Breast epithelium (tissue), 4 donors: ENCODE measurements at places on chromosomes 1 and 21. TPM values are rescaled to one million over a fixed set of nuclear protein-coding genes. Genes with fewer than 3 reads are reported as not detected.

DNA sequence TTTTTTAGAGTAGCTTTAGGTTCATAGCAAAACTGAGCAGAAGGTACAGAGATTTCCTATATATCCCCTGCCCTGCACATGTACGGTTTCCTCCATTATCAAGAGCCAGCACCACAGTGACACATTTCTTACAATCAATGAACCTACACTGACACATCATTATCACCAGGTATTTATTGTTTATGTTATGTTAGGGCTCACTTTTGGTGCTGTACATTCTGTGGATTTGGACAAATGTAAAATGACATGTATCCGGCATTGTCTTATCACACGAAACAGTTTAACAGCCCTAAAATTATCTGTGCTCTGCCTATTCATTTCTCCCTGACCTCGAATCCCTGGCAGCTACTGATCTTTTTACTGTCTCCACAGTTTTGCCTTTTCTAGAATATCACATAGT is 93.7 kb upstream of the DPH5 start:
- H3K27ac ChIP-seq: no peak overlapping the region
- DNase-seq: no peak
- no peaks in the 10 kb centered on the region for H3K36me3 ChIP-seq
- no peaks in the 10 kb centered on the region for H3K4me1 ChIP-seq
- no peak overlapping the region for H3K4me3 ChIP-seq

CFHR4 gene
- not detected for total RNA-seq

DNA sequence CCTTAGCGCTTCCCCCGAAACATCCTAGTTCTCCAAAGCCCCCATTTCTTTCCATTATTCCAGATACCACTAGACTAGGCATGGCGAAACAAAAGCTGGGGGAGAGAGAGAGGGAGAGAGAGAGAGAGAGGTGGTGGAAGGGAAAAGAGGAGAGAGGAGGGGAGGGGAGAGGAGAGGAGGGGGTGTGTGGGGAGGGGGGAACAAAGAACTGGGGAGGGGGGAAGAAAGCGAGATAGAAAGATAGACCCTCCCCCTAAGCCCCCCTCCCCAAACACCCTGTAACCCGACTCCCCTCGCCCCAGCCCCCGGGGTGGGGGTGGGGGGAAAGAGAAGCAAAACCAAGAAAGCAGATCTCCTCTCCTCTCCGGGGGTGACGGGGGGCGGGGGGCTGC is 352 bp downstream of the MEX3A start:
- DNase-seq: no peak
- H3K27ac ChIP-seq: peak overlapping the region; percentile 79
- H3K4me3 ChIP-seq: peak overlapping the region; percentile 93
- no peaks in the 10 kb centered on the region for H3K36me3 ChIP-seq
- no peaks in the 10 kb centered on the region for H3K27me3 ChIP-seq
- H3K4me1 ChIP-seq: no peaks in the 10 kb centered on the region

- H3K36me3 ChIP-seq: no peaks in the 10 kb centered on the region
- H3K27me3 ChIP-seq: no peaks in the 10 kb centered on the region
- no peak overlapping the region for H3K4me3 ChIP-seq
These were observed 92.4 kb upstream of the PGD start for GRCh38 chr1:10306435-10306834.

DNA sequence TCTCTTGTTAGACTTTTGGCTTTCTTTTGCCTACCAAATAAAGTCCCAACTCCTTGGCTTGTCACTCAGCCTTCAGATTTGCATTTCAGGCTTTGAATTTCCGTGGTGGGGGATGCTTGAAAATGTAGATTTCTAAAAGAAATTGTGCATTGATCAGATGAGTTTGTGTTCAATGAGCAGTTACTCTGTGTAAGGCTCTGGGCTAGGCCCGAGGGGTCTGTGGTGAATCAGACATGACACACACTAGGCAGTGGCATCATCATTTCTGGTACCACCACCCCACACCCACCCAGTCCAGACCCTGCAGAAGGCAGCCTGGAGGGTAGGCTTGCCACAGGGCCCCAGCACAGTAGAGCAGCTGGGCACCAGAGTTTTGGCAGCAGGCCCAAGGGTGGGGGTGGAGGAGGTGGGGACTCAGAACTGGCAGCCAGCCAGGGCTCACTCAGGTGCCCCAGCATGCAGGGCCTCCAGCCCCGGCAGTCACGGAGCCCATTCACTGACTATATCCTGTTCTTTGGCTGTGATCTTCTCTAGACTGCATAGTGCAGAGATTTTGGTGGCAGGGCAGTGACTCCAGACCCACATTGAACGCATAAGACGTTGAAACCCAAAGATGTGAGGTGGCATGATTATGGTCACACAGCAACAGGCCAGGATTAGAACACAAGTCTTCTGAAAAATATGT is 97.2 kb upstream of the ARTN start:
- no peak for DNase-seq
- H3K36me3 ChIP-seq: no peaks in the 10 kb centered on the region
- no peaks in the 10 kb centered on the region for H3K27me3 ChIP-seq
- no peak overlapping the region for H3K4me3 ChIP-seq

DNA sequence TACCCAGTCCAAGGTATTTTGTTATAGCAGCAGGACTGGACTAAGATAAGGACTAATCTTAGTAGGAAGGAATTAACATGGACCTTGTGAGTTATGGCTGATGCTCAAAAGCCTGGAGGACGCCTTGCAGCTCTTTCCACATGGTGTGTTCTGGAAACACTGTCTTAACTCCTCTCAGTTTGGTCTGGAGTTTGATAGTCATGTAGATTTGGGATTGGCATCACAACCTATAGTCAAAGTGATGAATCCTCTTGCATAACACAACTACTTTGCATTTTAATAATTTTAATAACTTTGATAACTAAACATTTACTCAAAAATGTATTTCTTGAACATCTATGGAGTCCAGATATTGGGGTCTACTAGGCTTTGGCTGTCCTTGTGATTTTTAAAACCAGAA is 293.7 kb downstream of the KIF26B start:
- H3K27ac ChIP-seq: no peak overlapping the region
- H3K27me3 ChIP-seq: no peaks in the 10 kb centered on the region
- H3K4me3 ChIP-seq: no peak overlapping the region
- no peaks in the 10 kb centered on the region for H3K36me3 ChIP-seq
- no peak for DNase-seq

HSD11B1 gene
- 7.5 TPM for total RNA-seq

DNA sequence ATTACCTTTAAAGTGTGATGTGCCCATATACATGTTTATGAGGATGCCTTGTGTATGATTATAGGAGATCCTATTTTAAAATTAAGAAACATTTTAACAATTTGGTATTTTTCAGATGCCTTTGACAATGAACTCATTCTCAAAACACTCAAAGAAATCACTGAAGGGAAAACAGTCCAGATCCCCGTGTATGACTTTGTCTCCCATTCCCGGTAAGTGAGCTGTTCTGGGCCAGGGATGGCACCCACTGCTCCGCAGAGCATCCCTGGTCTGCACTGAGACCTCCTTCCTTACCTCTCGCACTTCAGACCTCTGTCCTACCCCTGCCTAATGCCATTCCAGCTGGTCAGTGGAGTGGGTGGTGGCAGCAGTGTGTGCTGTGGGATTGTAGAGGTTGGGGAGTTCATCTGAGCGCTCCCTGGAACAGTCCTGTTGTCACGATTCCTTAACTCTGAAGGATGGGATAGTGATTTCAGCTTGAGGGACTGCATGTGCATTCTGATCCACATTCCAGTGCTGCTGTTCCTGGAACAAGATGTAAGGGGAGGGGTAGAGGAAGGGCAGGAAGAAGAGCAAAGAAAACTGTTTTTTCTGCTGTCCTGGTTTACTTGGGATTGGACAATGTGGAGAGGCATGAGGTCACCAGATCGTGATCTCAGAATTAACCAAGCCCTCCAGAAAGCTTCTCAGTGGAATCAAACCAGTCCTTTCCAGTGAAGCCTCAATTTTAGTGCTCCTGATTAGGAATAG is 63.9 kb downstream of the UCK2 start:
- H3K36me3 ChIP-seq: no peaks in the 10 kb centered on the region
- no peaks in the 10 kb centered on the region for H3K27me3 ChIP-seq
- H3K4me1 ChIP-seq: no peaks in the 10 kb centered on the region
- H3K27ac ChIP-seq: peak overlapping the region; percentile 34
- no peak overlapping the region for H3K4me3 ChIP-seq

NMNAT1 gene
- 8.3 TPM for total RNA-seq

GRCh38 chr21:33368124-33368523 is 35.1 kb upstream of the IFNGR2 start:
- no peak overlapping the region for H3K27ac ChIP-seq
- no peaks in the 10 kb centered on the region for H3K36me3 ChIP-seq
- no peaks in the 10 kb centered on the region for H3K27me3 ChIP-seq
- DNase-seq: no peak

SPRR1A gene
- not detected for total RNA-seq

DNA sequence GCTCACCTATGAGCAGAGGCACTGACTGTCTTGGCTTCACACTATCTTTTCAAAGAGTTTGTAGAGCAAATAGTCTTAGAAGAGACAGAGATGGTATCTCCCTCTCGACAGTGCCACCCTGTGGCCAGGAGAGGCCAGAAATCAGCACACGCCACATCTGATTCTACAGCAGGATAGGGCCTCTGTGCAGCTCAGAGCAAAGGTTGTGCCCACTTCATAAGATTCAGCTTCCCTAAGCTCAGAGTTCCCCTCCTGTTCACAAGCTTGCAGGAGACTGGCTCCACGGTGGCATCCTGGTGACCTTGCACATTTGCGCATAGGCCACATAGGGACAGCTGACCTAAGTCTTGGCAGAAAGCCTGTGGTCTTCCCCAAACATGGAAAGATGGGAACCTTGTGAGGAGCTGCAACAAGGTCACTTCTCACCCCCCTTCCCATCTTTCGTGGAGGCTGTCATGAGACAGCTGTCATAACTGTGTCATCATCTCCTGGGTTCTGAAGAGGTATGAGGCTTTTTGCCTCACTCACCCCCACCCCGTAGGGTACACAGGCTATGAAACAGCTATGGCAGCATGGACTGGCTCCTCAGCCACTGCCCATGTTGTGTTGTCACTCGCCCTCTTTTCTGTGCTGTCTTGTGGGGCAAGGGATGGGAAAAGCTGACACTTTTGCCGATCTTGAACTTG is 3.0 kb downstream of the ITLN2 start:
- no peaks in the 10 kb centered on the region for H3K36me3 ChIP-seq
- peak overlapping the region; percentile 28 for H3K27ac ChIP-seq
- H3K27me3 ChIP-seq: no peaks in the 10 kb centered on the region
- H3K4me1 ChIP-seq: no peaks in the 10 kb centered on the region
- no peak for DNase-seq

DNA sequence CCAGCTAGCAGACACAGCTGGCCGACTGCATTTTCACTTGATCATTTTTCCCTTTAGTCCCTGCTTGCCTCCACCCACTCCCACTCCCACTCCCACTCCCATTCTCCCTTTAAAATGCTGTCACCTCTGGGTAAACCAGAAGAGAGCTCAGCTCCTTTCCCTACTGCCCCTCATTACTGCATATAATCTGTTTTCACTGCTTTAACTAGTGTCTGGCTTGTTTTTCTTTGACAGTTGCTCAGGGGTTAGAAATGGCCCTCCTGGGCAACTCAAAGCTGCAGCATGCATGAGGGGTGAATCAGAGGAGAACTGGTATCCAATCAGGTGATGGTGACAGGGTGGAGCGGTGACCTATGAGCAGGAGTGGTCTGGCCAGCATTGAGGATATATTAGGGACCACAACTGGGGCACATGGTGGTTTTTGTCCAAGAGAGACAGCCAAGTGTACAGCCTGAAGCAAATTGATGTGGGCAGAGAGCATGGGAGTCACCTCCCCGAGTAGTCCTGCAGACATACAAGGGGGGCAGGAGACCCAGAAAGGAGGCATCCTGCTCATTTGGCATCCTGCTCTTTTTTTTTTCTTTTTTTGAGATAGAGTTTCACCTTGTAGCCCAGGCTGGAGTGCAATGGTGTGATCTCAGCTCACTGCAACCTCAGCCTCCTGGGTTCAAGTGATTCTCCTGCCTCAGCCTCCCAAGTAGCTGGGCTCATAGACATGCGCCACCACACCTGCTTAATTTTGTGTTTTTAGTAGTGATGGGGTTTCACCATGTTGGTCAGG is 42.6 kb upstream of the SRSF10 start:
- peak overlapping the region; percentile 92 for H3K27ac ChIP-seq
- no peak for DNase-seq
- no peaks in the 10 kb centered on the region for H3K36me3 ChIP-seq
- H3K4me3 ChIP-seq: no peak overlapping the region

- no peak for DNase-seq
- no peaks in the 10 kb centered on the region for H3K36me3 ChIP-seq
- H3K27me3 ChIP-seq: no peaks in the 10 kb centered on the region
- no peak overlapping the region for H3K27ac ChIP-seq
- H3K4me1 ChIP-seq: no peaks in the 10 kb centered on the region
- no peak overlapping the region for H3K4me3 ChIP-seq
These were observed 257.8 kb downstream of the NPHP4 start for GRCh38 chr1:5734414-5734813.

- H3K27me3 ChIP-seq: no peaks in the 10 kb centered on the region
- no peaks in the 10 kb centered on the region for H3K36me3 ChIP-seq
- no peak overlapping the region for H3K4me3 ChIP-seq
- H3K27ac ChIP-seq: no peak overlapping the region
- DNase-seq: no peak
These were observed 91.5 kb downstream of the MRPL39 start for GRCh38 chr21:25515484-25516405.

DNA sequence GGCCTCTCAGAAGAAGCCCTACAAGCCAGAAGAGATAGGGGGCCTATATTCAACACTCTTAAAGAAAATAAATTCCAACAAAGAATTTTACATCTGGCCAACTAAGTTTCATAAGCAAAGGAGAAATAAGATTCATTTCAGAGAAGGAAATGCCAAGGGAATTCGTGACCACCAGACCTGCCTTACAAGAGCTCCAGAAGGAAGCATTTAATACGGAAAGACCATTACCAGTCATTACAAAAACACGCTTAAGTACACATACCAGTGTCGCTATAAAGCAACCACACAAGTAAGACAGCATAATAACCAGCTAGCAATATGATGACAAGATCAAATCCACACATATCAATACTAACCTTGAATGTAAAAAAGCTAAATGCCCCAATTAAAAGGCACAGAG is 704.9 kb upstream of the CHRM3 start:
- H3K4me1 ChIP-seq: no peaks in the 10 kb centered on the region
- no peak overlapping the region for H3K4me3 ChIP-seq
- H3K27me3 ChIP-seq: no peaks in the 10 kb centered on the region
- H3K27ac ChIP-seq: no peak overlapping the region

ADGRL4 gene
- 74.4 TPM for total RNA-seq

VANGL2 gene
- total RNA-seq: 5.6 TPM

CGN gene
- total RNA-seq: 13.4 TPM

KRTAP12-3 gene
- total RNA-seq: not detected
